ENCODE measurements at places on chromosomes 3 and 15.

DNA sequence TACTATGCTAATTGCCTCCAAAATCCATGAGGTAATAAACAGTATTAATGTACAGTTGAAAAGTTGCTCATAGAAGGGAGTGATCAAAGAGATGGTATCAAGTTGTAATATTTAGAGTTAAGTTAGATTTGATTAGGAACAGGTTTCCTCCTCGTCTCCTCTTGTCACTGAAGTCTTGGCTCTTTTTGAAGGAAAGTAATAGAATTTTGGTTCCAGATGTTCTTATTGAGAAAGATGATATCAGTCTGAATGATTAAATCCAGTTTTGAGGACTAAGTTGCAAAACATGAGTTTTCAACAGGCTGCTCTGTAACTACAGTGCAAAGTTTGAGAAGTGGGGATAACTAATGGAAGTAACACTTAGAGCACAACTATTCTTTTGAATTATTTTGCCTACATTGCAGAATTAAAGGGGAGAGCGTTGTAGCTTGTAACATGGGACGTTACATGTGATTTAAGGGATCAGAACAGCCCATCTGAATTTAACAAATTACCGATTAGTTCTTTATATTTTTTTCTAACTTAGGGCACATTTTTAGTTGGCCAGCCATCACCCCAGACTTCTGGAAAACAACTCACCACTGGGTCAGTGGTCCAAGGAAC is 48.3 kb downstream of the MAP6D1 start:
- DNase-seq: no peak

- no peak for DNase-seq
Observed at GRCh38 chr3:104868291-104868690, 498.4 kb upstream of the ALCAM start.

DNA sequence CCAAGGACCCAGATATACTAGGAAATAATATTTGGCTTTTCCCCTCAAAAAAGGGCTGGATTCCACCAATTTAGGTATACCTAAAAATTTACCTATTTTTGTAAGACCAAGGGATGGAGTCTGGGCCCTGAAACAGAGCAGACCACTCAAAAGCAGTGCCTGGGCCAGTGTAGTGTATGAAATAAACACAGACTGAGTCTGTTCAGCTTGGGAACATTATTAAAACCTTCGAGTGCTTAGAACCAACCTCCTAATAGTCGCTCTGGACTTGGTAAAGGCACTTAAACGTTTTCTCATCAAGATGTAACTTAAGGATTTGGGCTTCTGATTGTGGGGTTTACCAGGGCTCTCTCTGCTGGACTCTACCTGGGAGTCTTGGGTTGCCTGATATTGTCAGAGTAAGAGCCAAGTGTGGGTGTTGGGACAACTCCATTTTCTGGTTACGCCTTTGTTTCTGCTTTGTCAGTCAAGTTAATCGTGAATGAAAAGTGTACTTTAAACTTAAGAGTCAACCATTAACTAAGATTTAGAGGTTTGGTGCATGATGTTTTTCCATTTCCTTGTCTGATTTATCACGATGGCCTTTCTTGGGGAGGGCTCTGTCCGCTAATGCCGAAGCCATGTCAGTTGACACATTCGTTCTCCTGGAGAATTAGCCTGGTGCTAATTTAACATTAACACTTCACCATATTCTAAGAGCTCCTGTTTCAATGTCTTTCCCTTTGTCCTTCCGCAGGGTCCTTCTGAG is 221.0 kb upstream of the TPM1 start:
- DNase-seq: no peak

DNA sequence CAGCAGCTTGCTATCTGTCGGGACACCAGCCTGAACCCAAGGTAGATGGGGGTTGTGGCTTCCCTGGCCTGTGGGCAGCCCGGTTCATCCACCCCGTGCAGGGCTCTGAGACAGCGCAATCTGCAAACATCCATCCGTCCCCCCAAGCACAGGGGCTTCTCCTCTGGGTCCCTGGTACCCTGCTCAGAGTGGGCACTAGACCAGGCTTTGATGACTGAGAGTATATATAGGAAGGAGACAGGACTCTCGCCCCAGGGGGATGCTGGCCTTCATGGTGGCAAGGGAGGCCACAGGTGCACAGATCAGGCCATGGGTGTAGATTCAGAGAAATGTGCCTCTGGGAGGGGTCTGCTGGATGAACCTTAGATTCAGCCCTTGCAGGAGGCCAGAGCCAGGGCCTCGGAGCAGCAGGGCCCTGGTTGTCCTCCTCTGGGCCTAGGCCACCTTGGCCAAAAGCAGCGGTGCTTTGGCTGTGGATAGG is 40.3 kb downstream of the CFAP100 start:
- no peak for DNase-seq

DNA sequence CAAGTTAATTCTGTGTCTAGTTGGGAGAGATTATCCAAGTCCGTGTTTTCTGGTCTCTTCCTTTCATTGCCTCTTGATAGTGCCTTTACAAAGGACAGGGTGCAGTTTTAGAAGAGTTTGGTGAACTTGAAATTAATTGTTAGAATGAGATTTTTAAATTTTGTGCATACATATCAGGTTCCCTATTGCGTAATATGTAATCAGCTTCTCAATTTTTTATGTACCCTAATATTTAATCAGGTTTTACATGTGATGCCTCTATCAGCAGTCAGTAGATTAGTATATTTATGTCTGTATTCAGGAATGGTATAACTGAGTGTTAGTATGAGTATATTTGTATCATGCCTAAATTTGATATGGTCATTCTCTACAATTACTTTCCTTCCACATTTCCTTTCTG is 4.9 kb downstream of the SEC62 start:
- no peak for DNase-seq

DNA sequence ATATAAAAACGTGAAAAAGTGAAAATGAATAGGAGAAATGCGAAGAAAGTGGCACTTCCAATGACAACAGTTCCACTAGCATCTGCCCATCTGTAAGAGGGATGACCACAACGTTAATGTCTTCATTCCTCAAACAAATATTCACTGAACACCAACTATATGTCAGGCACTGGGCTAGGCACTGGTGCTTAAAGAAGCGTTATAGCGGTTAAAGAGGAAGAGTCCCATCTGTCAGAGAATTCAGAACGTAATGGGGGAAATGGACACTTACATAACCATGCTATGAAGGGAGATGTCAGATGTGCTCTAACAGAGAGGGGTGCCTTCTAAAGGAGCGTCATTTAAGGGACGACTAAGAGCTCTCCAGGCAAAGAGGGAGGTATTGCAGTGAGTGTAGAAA is 8.2 kb downstream of the RUBCN start:
- DNase-seq: no peak

- DNase-seq: peak; percentile 2
Observed at GRCh38 chr3:31671451-31671850, 138.7 kb downstream of the STT3B start.

- no peak for DNase-seq
Observed at GRCh38 chr3:177665122-177665808, 468.0 kb upstream of the TBL1XR1 start.

- no peak for DNase-seq
Observed at GRCh38 chr3:177802151-177802900, 605.0 kb upstream of the TBL1XR1 start.

DNA sequence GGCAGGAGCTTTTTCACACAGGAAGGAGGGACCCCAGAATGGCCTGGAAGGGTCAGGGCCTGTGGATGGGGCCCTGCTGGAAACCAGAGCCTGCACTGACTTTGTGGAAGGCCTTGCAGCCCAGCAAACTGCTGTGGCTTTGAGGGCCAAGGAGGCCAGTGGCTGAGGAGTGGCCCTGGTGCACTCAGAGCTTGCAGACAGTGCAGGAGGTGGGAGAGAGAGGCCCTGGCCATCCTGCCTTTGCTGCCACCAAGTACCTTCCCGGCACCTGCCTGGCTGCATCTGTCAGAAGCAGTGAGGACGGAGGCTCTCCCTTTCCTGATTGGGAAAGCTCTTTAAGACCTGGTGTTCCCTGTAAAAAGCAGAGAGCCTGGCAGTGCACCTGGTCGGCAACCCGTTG is 6.4 kb downstream of the PSTPIP1 start:
- no peak for DNase-seq

DNA sequence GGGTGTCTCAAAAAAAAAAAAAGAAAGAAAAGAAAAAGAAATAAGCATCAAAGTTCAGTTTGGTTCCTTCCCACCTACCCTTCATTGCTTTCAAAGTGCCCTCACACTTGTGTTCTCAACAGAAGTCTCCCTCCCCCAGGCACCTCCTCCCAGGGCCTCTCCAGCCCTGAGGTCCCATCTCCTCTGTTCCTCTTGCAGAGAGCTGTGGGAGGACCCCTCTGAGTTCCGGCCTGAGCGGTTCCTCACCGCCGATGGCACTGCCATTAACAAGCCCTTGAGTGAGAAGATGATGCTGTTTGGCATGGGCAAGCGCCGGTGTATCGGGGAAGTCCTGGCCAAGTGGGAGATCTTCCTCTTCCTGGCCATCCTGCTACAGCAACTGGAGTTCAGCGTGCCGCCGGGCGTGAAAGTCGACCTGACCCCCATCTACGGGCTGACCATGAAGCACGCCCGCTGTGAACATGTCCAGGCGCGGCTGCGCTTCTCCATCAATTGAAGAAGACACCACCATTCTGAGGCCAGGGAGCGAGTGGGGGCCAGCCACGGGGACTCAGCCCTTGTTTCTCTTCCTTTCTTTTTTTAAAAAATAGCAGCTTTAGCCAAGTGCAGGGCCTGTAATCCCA is 6.1 kb downstream of the CYP1A2 start:
- no peak for DNase-seq

GRCh38 chr3:61562042-61562720 is 810 bp downstream of the PTPRG start:
- peak; percentile 46 for DNase-seq

DNA sequence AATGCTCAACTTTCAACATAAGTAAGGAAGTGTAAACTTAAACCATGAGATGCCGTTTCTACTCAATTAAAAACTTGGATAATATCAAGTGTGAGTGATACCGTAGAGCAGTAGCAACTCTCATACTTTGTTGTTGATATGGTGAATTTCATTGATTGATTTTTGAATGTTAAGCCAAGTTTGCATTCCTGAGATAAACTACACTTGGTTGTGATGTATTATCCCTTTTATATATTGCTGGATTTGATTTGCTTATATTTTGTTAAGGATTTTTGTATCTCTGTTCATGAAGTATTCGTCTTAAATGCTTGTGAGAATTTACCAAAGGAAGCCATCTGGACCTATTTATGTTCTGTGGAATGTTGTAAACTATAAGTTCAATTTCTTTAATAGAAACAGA is 21.7 kb downstream of the SLMAP start:
- DNase-seq: no peak

DNA sequence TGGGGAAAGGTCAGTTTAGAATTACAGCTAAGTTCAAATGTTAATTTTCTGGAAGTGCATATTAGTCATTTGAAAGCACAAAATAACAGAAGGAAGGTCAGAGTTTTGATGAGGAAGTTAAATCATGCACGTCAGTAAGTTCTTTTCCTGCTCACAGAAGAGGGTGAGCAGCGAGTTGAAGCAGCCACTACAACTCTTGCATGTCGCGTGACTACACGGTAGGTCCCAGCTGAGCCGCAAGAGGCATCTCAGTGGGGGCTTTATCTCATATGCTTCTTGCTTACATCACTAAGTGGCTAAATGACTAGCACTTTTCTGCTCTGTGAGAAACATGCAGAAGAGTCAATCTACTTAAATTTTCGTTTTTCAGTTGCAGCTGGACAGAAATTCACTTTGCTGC is 21.3 kb upstream of the SEC62 start:
- peak; percentile 74 for DNase-seq

- DNase-seq: no peak
Observed at GRCh38 chr3:152719264-152719663, 115.7 kb upstream of the P2RY1 start.

- peak; percentile 34 for DNase-seq
Observed at GRCh38 chr3:140832883-140833282, 108.8 kb upstream of the SLC25A36 start.

GRCh38 chr3:82640254-82640653 is 878.8 kb upstream of the GBE1 start:
- DNase-seq: no peak

DNA sequence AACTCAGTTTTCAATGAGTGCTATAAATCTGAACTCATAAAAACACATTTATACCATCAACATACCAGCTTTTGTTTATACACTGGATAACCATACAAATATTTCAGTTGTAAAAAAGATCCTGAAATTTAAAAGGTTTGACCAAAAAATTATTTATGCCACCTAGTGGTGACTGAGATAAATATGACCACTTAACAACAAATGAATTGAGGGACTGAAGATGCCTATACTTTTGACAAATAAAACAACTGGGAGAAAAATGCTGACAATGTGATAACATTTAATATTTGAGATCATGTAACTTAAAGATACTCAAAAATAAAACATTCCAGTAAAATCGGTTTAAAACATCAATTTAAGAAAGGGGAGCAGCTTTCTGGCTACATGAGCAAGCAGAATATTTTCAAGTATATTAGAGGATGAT is 30.4 kb downstream of the ATG3 start:
- peak; percentile 42 for DNase-seq

DNA sequence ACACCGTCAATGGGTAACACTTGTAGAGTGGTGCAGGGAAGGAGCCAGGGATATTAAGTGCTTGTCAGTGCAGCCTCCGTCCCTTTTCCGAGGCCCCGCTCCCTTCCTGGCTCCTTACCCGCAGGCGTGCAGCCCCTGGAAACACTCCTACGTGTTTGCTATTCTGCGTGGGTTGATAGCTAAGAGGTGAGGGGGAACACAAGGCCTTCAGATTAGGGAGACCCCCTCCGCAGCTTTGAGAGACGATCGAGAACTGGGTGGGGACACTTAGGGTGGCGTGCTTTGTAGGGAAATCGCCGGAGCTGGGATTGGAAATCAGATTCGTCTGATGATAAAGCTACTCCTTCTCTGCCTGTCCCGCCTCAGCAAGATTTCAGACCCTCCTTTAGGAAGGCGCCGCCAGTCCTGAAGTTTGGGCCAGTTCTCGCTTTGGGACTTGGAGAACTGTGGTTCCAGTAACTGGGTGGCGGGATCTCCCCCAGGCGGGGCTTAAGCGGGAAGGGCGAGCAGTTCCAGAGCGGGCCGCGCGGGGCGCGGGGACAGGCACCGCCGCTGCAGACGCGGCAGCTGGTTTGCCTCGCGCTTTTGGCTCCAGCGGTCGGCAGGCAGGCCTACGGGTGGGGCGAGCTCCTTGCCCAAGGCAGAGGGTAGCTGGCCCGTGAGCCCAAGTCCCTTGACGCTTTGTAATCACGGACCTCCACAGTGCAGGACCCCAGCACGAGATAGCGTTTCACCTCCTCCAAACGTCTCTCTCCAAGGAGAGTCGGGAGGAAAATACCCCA is 8.0 kb upstream of the FAM107A start:
- DNase-seq: peak; percentile 83

DNA sequence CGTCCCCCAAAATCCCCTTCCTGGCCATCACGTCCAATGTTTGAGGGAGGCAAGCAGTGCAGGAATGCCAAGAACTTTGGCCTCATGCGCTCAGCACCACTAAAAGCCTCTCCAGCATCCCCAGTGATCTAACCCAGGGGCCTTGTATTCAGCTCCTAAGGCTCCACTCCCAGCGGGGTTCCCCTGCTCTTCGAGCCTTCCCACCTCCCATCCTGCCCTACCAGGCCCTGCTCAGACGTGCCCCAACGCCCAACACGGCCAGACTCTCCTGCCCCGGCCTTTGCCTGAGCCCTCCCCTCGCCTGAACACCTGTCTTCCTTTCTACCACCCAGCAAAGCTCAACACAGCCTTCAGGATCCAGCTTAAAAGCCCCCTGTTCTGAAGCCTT is 30.5 kb downstream of the PLXND1 start:
- DNase-seq: no peak

GRCh38 chr3:18113417-18113816 is 311.7 kb downstream of the SATB1 start:
- DNase-seq: no peak
